ENCODE measurements at places on chromosomes 2 and 18.

DNA sequence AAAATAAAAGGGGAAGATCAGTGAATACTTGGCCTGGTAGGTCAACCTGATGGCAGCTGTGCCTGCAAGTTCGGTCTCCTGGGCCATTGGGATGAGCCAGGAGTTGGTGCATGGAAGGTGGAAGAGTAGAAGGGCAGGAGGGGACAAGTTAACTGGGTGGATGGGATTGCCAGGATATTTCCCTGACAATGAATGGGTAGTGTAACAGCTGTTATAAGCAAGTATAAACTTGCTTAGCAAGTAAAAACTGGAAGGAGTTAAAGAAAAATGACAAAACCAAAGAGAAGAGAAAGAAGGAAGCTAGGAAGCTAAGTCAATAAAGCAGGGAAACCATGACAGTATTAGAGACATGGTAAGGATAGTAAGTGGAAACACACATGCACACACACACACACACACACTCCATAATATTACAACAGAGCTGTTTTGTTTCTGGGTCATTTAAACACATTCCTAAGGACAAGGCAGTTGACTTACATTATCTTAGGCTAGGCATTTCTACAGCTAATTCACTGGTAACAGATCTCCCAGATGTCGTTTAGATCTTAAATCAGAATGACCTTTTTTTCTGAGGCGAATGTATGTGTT lies 29.7 kb downstream of the MEP1B start:
- DNase-seq, result no peak

DNA sequence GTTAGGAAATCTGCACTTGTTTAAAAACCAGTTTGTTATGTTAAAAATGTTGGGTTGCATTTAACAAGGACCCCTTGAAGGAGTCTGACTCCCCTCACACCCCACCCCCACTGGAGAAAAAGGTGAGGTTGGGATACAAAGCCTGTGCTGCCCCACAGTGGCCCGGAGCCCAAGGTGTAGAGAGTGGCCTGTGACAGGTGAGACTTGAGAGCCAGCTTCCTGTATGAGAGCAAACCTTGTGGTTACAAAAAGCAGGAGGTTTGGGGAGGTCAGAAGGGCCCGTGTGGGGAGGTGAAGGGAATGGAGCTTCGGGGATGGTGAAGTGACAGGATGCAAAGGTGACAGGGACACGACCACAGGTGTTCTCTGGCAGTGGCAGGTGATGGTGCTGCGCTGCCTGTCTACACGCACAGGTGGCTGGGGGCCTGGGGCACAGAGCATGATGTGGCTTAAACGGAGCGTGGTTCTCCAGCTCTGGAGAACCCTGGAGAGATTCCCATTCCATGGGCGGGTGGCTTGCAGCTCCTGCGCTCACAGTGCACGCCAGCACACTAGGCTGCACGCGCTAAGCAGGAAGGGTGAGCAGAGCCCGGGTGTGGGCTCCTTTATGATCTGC lies 29.0 kb downstream of the IMPA2 start:
- no peak for DNase-seq

DNA sequence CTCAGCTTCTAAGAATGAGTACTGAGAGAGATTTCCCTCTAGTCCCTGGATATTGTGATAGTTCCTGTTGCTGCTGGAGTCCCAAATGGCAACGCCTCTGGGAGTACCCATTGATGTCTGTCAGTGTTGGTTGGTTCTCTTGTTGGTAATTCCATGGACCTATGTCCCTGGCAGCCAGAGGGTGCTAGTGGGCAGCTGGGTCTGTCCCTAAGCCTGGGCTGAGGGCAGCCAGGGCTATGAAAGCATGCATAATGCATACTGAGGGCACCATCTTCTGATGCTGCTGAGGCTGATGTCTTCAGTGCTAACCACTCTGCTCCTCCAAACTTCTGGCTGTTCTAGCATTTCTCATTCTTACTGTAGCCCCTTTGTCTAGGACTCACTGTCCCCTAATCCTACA lies 35.9 kb downstream of the NABP1 start:
- DNase-seq, result no peak

DNA sequence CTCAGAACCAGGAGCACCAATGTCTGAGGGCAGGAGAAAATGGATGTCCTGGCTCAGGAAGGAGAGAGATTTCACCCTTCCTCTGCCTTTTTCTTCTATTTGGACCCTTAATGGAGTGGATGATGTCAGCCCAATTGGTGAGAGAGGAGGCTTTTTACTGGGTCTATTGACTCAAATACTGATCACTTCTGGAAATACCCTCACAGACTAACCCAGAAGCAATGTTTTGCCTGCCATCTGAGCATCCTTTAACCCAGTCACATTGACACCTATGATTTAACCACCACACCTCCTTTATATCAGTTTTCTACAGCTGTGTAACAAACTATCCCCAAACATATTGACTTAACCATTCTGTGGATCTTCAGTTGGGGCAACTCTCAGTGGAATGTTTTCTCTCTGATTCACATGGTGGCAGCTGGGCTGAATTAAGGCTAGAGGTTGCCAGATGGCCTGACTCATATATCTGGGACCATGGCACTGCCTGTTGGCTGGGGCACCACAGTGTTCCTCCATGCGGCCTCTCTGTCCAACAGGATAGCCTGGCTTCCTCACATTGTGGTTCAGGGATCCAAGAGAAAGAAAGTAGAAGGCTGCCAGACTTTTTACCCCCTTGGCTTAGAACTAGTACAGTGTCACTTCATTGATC lies 18.2 kb upstream of the MBOAT2 start:
- no peak for DNase-seq

DNA sequence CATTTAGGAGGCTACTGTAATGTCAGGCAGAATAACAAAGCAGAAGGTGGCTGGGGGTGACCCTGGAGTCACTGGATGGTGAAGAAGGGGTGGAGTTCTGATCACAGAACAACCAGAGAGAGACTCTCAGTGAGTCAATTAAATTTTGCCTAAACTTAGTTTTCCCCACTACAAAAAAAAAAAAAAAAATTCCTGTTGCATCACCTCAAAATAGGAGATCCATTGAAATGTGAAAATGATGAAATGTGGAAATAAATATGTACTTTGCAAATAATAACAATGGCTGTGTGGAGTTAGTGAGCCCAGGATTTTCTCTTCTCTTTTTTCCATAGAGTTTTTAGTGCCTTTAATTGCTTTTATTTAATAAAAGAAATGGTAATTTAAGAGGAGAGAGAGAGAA lies 165.5 kb downstream of the GFPT1 start:
- no peak for DNase-seq

DNA sequence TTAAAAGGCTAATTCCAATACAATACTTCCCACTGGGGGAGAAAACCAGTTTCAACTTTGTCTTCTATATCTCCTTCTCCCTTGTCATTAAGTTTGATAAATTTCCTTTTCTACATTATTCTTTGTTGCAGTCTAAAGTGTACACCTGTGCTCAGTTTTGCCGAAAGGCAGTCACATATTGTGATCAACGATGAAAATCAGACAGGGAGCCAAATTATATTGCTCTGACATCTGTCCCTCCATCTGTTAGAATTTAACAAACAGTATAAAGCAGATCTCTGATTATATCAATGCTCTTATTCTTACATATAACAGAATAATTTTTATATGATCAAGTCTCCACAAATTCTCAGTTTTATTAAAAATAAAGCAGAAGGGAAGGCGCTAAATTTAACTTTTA lies 496.7 kb downstream of the NRXN1 start:
- no peak for DNase-seq

DNA sequence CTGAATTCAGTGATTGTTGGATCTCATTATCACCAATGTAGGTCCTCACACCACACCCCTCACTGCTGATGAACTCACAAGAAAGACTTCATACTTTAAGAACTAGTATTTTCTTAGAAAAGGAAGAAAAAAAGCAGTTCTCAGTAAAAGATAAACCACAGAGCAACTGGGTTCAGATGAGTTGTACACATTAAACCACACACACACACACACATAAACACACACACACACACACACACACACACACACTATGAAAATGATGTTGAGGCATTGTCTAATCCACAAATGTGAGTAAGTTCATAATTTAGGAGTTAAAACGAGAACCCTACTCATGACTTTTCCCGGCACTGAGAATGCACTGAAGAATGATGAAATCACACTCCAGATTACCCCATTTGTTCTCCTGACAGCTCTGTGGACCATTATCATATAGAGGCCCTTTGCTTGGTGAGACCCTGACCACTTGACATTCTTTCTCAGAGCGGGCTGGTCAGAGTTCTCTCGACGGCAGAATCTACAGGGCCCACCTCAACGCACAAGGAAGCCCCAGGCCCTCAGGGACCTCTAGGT lies 106.2 kb downstream of the BCL2 start:
- DNase-seq, result peak; percentile 66

GRCh38 chr2:203122317-203122986 lies 107.8 kb downstream of the NBEAL1 start:
- no peak for DNase-seq

DNA sequence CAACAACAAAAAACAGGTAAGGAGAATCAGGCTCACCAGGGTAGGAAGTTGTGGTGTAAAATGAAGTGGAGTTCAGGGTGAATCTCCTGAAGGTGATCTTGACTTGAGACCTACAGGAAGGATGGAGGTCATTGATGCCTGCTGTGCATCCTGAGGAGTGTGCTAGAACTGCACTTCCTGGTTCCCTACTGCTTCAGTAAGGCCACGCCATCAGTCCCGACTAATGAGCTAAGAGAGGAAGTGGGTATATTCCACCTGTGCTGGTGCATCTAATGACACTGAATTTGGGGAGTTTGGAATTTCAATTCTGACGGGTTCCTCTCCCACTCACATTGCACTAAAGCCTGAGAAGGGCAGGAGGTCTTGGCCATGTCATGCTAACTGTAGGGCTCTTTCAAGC lies 349.3 kb upstream of the SLC14A2 start:
- DNase-seq, result no peak

DNA sequence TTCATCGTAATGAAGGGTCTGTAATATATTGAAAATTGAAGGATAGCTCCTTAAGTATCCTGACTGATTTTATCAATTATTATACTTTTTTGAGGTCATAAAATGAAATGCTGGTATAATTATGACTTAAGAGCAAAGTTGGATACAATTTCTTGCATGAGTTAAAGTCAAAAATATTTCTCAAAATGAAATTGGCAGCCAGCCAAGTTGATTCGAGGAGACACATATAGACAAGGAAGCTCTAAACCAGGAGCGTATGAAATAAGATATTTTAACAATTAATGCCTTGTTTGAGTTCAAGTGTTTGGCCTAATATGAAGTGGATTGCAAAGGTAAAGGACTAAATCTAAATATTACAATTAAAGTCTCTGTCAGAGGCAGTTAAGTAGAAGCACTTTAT lies 260.4 kb upstream of the DSEL start:
- no peak for DNase-seq

DNA sequence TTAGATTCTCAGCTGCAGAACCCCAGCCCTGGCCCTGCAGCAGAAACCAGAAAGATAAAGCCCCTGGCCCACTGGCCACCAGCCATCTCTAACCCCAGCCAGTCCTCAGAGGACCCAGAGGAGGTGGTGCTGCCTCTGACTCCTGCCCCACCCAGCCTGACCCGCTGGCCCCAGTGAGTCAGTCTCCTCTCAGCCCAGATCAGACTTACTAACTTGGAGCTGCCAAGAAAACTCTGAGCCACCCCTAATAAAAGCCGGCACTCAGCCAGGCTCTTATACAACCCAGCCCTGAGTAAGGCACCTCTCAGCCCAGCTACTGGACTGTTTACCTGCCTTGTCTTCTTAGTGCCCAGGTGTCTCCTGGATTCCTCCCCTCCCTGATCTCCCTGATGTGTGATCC lies 2.0 kb downstream of the SLC14A2 start:
- no peak for DNase-seq

DNA sequence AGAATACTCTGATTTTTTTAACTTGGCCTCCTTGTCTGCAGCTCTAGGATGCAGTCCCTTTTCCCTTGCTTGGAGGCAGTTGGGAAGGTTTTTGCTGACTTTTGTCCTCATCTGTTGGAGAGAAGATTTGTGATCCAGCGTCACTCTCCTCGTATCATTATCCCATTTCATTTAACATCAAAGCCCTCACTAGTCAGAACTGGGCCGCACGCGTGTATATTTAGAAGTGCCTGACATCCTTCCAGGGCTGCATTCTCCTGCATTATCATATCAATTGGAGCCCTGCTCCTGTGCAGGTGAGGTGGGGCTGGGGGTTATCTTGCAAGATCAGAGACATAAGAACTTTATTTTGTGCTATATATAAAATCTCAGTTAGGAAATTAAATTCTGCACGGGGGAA lies 435.1 kb upstream of the HS6ST1 start:
- no peak for DNase-seq

DNA sequence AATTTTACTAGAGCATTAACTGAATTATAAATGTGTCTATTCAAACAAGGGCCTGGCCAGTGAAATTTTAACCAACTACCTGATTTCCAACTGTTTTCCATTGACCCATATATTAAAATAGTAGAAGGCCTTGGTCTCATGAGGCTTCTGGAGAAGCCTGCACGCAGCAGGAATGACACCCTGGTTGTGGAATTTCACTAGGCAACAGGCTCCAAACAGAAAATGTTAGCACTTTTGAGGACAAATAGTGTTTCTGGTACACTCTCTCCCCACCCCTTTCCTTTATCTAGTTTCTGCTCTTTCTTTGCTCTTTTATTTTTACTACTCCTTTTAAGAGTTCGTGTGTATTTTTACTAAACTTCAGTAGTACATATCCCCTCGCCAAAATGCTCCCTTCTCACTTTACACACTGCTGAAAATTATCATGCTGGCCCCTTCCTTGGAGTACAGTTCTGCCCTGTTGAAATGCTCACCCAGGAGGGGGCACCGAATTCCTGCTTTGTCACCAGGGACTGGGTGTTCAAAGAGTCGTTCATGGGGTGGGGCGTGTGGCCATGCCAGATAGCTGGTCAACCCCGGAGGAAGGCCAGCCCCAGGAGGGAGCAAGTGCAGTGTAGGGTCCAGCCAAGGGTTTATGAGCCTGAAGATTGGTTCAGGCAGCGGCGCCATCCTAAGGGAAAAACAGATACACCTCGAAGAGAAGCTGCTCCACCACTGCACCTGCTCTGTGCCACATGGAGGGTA lies 22.1 kb upstream of the COL6A3 start:
- DNase-seq, result no peak

DNA sequence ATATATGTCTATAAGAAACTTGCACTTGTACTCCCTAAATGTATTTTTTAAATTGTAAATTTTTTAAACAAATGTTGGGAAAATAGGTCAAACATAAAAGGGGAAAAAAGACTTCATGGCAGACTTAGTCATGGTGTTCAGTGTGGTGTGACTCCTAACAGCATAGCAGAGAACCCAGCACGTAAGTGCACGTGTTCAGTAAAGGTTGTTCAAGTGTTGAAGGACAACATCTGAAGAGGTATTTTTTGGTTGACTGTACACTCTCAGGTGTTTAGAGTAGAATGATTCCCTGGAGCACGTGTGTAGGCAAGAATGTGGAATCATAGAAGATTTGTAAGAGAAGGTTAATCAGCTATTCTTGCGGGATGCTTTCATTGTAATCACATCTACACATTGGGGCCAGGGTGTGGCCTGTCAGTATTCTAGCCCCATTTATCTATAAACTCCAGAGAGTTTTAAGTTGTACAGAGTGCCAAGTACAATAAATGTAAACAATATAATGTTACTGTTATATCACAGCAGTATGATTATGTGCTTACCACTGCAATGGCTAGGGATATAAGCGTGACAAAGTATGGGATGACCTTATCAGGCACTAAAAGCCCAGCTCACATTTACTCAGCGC lies 106.8 kb downstream of the CRIM1 start:
- no peak for DNase-seq

- no peak for DNase-seq
These were observed 181.9 kb downstream of the MREG start for GRCh38 chr2:215831296-215831913.
